Cardiac muscle cell (in vitro differentiated cells and primary cell): ENCODE measurements at places on chromosomes 6 and 20. TPM values are rescaled to one million over a fixed set of nuclear protein-coding genes. Genes with fewer than 3 reads are reported as not detected.

DNA sequence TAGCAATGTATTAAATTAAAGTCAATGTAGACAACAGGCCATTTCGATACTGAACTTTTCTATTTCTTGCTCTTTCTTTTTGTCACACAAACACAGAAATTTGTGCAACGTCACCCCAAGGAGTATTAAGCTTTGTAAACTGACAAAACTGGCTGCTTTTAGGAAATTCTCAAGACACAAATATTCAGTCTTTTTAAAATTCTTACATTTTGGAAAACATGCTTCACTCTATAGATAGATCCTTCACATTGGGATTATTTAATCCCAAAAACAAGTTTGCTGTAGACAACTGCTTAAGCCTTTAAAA is 69.9 kb upstream of the TPD52L1 start:
- H3K27me3 ChIP-seq = no peaks in the 10 kb centered on the region
- H3K27ac ChIP-seq = no peak overlapping the region
- H3K36me3 ChIP-seq = no peaks in the 10 kb centered on the region

GPSM3 gene
- 16.7 and 18.0 TPM in 2 replicates for total RNA-seq

GRCh38 chr6:144653885-144654505 is 368.9 kb downstream of the UTRN start:
- H3K36me3 ChIP-seq = no peaks in the 10 kb centered on the region
- H3K4me3 ChIP-seq = no peak overlapping the region
- H3K4me1 ChIP-seq = no peaks in the 10 kb centered on the region
- H3K27me3 ChIP-seq = no peaks in the 10 kb centered on the region
- DNase-seq = no peak

GMEB2 gene
- 10.9 and 15.4 TPM in 2 replicates for total RNA-seq

DNA sequence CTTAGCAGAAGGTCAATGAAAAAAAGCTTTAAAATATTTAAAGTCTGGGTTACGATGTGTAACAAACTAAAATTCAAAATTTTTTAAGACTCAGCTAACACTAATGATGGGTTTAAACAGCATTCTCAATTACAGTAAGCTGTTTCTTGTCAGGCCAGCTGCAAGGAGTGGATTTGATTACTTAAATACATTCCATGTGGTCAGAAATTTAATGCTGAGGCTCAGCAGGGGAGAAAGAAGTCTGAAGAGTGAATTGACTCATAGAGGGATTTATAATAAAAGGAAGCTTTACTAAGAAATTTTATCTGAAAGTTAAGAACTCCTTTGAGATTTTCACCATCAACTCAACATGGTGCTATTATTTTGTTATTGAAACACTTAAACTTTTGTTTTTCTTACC is 398.6 kb downstream of the KHDRBS2 start:
- H3K27me3 ChIP-seq = no peaks in the 10 kb centered on the region
- peak overlapping the region; percentile 74 for H3K27ac ChIP-seq
- H3K36me3 ChIP-seq = no peaks in the 10 kb centered on the region

DNA sequence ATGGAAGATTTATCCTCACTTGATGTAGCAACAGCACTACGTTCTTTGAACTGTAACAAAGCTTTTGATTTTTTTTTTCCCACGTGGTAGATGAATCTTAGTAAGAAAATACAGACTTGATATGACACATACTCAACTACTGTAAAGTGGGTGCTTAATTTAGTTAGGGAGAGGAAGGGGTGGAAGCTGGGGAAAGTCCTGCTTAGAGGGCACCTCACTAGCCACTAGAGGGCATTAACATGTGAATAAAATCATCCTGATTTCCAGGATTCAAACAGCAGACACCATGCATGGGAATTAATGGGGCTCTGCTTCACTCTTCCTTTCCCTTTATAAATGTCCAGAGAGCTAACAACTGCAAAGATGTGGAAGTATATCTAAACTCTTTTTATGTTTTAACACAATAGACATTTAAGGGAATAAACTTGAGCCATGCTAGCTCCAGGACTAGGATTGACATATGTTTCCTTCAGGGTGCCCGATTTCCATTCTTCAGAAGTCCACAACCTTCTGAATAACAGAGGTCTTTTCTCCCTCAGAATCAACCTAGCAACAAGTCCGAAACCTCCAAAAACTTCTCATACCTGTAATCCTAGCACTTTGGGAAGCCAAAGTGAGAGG is 250.1 kb downstream of the ATXN1 start:
- DNase-seq = peak; percentile 46
- H3K27ac ChIP-seq = no peak overlapping the region
- no peaks in the 10 kb centered on the region for H3K27me3 ChIP-seq
- H3K4me1 ChIP-seq = peaks cover 37% of the 10 kb centered on the region
- no peaks in the 10 kb centered on the region for H3K36me3 ChIP-seq

EPPIN gene
- total RNA-seq = not detected in 2 replicates

GRCh38 chr6:24583463-24584381 is 62.3 kb downstream of the KIAA0319 start:
- peaks cover 51% of the 10 kb centered on the region for H3K4me1 ChIP-seq
- peak overlapping the region; percentile 95 for H3K27ac ChIP-seq
- H3K4me3 ChIP-seq = peak overlapping the region; percentile 12
- H3K36me3 ChIP-seq = no peaks in the 10 kb centered on the region
- DNase-seq = peak; percentile 61
- H3K27me3 ChIP-seq = no peaks in the 10 kb centered on the region

DNA sequence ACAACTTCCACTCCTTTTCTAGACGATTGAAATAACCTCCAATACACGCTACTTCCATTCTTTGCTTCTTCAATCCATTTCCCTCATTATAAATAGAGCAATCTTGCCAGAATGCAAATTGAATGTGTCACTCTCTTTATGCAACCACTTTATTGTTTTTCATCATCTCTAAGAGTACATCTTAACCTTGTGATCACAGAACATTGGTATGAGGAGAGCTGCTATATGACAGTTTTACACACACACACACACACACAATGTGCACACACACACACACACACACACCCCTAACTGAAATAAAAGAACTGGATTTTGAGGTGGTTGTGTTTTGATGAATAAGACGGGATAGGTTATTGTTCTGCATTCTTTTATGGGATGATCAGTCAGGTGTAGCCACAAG is 187.0 kb downstream of the HDGFL1 start:
- H3K27ac ChIP-seq = no peak overlapping the region
- H3K4me1 ChIP-seq = no peaks in the 10 kb centered on the region
- no peaks in the 10 kb centered on the region for H3K36me3 ChIP-seq
- no peak overlapping the region for H3K4me3 ChIP-seq

DNA sequence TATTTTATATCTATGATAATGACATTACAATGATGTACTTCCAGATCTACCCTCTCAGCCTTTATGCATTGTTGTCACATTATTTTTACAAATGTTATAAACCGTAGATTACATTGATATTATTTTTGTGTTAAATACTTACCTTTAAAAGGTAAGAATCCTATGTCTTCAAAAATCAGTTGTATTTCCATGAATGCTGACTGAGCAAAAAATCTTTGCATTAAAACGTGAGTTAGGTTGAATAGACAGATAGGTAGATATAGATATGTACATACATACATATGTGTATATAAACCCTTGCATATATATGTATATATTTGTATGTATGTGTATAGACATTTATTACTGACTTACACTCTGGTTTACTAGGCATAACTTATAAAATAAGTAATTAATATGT is 558.2 kb downstream of the CDH26 start:
- no peaks in the 10 kb centered on the region for H3K36me3 ChIP-seq
- H3K27ac ChIP-seq = no peak overlapping the region
- H3K27me3 ChIP-seq = no peaks in the 10 kb centered on the region
- H3K4me3 ChIP-seq = no peak overlapping the region
- no peaks in the 10 kb centered on the region for H3K4me1 ChIP-seq

GRCh38 chr6:142934106-142934505 is 10.9 kb downstream of the HIVEP2 start:
- H3K36me3 ChIP-seq = no peaks in the 10 kb centered on the region
- peaks cover 14% of the 10 kb centered on the region for H3K4me1 ChIP-seq
- no peak overlapping the region for H3K4me3 ChIP-seq
- H3K27me3 ChIP-seq = no peaks in the 10 kb centered on the region

- no peak overlapping the region for H3K4me3 ChIP-seq
- DNase-seq = peak; percentile 21
- no peaks in the 10 kb centered on the region for H3K36me3 ChIP-seq
- H3K4me1 ChIP-seq = no peaks in the 10 kb centered on the region
- no peak overlapping the region for H3K27ac ChIP-seq
- H3K27me3 ChIP-seq = no peaks in the 10 kb centered on the region
Observed at GRCh38 chr20:24657878-24658620, 188.6 kb downstream of the SYNDIG1 start.

DNA sequence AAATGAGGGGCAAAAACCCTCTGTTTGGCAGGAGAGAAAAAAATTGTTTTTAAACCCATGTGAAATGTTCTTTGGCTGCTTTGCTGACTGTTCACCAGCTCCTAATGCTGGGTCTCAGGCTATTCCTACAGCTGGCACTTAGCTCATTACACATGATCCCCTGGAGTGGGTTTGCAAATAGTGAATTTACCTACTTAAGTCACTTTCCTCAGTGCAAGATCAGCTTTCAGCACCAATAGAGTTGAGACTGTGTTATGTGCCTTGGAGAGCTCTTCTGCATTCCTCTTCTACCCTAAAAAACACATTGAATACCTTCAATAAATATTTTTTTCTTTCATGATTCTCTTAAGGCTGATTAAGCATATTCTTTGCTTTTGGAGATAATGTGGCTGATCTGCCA is 58.4 kb upstream of the PRDM1 start:
- no peaks in the 10 kb centered on the region for H3K36me3 ChIP-seq
- DNase-seq = no peak
- H3K4me1 ChIP-seq = no peaks in the 10 kb centered on the region
- no peak overlapping the region for H3K4me3 ChIP-seq
- H3K27me3 ChIP-seq = no peaks in the 10 kb centered on the region

DNA sequence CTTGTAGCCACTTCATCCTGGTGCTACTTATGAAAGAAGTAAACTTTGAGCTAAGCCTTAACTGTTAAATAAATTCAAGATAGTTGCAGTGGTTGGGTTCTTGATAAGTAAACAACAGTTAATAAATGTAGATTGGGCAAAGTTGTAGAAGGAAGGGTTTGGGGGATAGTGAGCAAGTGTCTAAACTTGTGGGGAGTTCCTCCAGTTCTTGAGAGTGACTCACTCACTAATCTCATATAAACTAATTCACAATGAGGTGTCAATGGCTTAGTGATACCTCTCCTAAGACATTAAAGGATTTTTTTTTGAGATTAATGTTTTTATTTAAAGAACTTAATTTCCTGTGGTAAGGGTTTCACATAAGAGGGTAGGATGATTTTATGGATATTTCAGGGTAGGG is 507.4 kb downstream of the BMP2 start:
- no peaks in the 10 kb centered on the region for H3K27me3 ChIP-seq
- no peaks in the 10 kb centered on the region for H3K36me3 ChIP-seq

ANGPT4 gene
- total RNA-seq = 0.21 and 0.80 TPM in 2 replicates

- H3K27me3 ChIP-seq = no peaks in the 10 kb centered on the region
- H3K4me3 ChIP-seq = no peak overlapping the region
- H3K4me1 ChIP-seq = peaks cover 8% of the 10 kb centered on the region
- no peaks in the 10 kb centered on the region for H3K36me3 ChIP-seq
- peak; percentile 12 for DNase-seq
Observed at GRCh38 chr20:57323034-57323433, 6.6 kb upstream of the SPO11 start.

GRCh38 chr6:38572186-38572813 is 67.4 kb downstream of the BTBD9 start:
- DNase-seq = no peak
- H3K4me1 ChIP-seq = no peaks in the 10 kb centered on the region
- no peaks in the 10 kb centered on the region for H3K36me3 ChIP-seq
- H3K27ac ChIP-seq = no peak overlapping the region
